ENCODE measurements at places on chromosomes 3 and 15.

GRCh38 chr3:25424614-25425013, 3.4 kb upstream of the RARB start:
- DNase-seq = no peak

DNA sequence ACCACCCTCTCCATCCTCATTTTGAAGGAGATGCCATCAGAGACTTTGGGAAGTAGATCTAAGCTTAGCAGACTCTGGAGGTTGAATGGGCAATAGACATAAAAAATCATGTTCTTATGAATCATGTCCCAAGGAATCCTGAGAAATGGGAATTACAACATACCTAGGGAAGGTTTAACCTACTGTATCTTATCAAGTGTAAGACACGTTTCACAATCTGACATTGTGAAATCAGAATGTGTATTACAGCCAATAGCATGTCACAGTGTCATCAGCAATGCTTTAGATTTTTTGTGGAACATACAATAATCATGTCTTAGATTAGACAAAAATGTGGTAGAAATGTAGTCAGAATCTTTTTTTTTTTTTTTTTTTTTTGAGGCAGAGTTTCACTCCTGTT, 332.4 kb upstream of the TLE3 start:
- DNase-seq = no peak

DNA sequence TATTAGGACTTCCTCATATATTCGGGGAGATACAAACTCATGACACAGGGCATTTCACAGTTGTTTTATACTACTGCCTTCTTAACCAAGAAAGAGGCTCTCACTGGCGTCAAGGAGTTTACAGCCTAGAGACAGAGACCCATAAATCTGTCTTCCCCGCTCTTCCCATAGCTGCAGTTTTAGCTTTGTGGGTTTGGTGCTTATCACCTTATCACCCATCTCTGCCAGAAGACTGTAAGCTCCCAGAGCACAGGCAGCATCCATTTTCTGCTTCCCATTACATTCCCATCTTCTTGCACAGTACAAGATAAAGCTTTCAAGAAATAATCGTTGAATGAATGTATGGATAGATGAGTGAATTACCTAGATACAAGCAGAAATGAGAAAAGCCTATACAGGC, 144.3 kb downstream of the TNIK start:
- DNase-seq = no peak

DNA sequence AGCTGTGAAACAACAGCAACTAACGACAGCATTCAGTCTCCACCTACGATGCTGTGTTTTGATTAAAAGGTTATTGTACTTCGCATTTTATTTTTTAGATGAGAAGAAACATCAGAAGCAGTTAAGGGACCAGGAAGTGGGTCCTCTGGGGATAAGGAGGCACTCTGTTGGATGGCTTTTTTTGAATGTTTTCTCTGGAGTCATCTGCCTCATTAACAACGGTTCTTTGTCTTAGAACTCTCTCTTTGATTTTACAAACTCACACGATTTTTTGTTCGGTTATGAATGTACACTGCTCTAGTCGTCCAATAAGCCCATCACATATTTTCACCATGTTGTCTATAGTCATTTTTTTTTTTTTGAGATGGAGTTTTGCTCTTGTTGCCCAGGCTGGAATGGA, 36.0 kb upstream of the ARPIN start:
- DNase-seq = no peak

GRCh38 chr3:26592451-26592850, 30.1 kb upstream of the LRRC3B start:
- no peak for DNase-seq

- DNase-seq = no peak
These were observed 19.6 kb downstream of the SEMA7A start for GRCh38 chr15:74414081-74414580.

GRCh38 chr3:111668326-111668725, 73.2 kb upstream of the ZBED2 start:
- DNase-seq = no peak

- no peak for DNase-seq
These were observed 200.7 kb downstream of the KCNH8 start for GRCh38 chr3:19348941-19349564.

DNA sequence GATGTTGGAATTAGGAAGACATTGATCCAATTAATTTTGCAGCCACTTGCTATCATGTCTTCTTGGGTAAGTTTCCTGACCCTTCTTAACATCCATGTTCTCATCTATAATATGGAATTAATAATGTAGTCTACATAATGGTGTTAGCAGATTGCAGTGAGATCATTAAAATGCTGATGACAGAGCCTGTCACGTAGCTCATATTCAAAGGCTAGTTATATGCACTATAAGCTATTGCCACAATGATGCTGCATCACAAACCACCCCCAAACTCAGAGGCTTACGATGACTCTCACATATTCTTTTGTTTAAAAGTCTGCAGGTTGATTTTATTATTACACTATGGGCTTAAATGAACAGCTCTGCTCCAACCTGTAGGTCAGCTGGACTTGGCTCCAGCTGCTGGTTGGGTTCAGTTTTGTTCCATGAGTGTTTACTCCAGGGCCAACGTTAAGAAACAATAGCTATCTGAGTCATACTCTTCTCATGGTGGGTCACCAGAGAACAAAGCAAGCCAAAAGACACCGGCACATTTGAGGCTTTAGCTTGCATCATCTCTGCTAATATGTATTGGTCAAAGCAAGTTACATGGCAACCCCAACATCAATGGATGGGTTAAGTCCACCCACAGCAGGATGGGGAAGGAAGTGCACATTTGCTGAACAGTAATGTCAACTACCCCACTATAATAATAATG, 250.0 kb upstream of the SLCO3A1 start:
- DNase-seq = no peak

DNA sequence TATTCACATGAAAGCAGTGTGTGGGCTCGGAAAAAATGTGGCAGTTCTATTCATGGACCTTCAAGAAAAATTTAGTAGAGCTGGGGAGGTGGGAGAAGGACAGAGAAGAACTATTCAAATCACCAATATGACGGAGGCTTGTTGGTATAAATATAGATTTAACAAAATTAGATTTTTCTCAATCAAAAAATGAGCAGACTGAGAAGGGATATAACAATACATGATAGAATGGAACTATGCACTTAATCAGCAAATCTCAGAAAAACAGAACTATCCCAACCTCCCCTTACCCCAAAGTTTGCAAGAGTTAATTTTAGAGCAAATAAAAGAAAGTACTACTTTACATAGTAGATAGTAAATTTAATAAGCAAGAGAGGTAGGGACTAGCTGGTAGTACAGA, 194.6 kb upstream of the BCL6 start:
- DNase-seq = no peak

DNA sequence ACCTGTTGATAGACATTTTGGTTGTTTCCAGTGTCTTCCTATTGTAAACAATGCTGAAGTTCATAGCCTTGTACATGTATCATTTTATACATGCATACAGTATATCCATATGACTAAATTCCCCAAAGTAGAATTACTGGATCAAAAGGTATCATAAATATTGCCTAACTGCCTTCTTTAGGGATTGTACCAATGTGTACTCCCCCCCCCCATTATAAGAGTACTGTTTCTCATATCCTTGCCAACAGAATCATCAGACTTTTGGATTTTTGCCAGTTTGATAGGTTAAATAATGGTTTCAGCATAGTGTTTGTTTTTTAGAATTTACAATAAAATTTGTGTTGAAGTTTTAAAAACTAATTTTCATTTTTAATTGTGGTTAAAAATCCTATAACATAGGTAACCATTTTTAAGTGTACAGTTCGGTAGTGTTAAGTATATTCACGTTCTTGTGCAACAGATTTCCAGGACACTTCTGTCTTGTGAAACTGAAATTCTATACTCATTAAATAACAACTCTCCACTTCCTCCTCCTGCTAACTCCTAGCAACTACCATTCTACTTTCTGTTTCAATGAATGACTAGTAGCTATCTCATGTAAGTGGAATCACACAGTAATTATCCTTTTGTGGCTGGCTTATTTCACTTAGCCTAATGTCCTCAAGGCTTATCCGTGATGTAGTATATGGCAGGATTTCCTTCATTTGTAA, 30.8 kb upstream of the MAP3K13 start:
- DNase-seq = no peak

DNA sequence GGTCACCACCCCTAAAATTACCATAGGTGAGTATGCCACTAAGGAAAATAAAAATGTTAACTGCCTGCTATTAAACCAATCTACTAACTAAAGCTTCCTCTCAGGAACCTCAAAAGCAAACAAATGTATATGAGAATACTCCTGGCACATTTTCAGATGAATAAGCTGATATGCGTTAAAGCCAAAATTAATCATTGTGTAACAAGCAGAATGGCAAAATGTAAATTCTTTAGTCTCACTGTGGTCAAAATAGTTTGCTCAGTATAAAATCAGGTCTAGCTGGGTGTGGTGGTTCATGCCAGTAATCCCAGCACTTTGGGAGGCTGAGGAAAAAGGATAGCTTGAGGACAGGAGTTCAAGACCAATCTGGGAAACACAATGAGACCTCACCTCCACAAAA, 53.6 kb downstream of the SUMF1 start:
- DNase-seq = no peak

DNA sequence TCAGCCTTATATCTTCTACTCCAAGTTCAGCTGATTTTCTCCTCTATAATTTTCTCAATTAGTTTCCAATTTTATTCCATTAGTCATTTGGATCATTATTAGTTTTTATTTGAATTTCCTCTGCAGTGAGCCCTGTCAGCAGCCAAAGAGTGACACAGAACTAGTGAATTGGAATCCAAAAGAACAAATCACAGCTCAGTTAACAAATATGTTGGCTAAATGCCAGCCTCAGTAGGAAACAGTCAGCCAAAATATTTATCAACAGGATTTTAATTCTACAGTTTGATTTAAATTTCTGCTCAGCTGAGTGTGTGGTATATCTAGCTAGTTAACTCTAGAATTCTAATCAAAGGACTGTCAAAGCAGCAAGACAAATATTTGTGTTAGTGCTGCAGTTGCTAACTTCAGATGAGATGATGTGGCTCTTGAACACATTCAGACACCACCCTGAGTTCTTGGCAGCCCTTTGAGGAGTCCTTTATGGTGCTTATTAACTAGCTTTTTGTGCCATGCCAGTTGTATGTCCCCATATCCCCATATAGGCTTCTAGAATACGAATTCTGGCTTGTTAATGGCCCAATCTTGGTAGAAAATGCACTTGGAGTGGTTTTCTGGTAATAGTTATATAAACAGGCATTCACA, 194.5 kb downstream of the CPNE4 start:
- no peak for DNase-seq

DNA sequence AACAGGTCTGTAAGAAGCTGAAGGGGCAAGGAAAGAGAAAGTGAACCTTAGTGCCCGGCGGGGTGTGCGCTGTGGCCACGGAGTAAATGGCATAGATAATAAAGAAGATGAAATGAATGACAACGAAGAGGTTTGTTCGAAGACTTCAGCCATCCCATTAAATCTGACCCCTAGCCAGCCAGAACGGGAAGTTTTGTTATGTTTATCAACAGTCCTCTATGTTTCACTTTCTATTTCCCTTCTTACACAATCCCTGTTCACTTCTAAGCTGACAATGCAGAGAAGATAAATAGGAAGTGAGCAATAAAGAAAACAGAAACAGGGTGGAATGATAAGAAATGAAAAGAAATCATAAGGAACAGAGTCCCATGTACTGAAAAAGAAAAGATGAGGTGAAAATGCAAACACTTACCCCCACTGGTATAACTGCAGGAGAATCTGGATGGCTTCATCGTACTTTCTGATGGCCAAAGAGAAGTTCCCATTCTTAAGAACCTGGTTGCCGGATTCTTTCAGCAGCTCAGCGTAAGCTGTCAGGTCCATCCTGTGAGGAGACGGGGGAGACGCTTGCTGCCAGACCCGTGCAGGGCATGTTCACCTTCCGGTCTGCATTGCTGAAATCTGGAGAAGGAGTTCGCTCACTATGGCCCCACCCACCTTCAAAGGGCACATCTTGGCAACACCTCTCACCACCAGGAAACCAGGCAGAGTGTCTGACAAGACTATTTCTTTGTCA, 36.8 kb downstream of the TRANK1 start:
- DNase-seq = peak; percentile 72

DNA sequence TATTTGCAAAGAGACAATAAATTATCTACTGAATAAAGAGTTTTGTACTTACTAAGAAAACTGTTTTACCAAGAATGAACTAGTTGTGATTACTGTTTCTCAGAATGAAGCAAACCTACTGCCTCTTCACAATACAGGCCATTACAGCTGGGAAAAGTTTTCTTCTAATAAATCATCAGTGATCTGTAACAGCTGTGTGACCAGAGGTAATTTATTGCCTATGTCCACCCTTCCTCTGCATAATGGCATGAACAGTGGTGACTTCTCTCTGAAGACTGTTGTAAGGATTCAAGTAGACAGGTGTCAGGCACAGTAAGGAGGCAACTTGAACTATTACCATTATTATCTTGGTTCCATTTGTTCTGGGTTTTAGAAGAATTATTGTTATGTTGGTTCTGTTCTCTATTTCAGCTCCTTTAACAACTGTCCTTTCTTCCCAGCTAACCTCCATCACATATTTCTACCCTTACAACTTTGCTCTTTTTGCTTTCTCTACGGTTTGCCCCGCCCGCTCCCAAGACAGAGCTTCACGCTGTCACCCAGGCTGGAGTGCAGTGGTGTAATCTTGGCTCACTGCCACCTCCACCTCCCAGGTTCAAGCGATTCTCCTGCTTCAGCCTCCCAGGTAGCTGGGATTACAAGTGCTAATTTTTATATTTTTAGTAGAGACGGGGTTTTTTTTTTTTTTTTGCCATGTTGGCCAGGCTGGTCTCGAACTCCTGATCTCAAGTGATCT, 51.5 kb downstream of the PRKAR2A start:
- no peak for DNase-seq

- no peak for DNase-seq
These were observed 31.1 kb downstream of the SLCO3A1 start for GRCh38 chr15:91884606-91885005.

GRCh38 chr15:52161406-52161966, 29.7 kb downstream of the GNB5 start:
- peak; percentile 42 for DNase-seq

- no peak for DNase-seq
These were observed 156.6 kb downstream of the NR1D2 start for GRCh38 chr3:24101676-24102168.

GRCh38 chr3:47113669-47114365, 50.1 kb downstream of the SETD2 start:
- DNase-seq = no peak

DNA sequence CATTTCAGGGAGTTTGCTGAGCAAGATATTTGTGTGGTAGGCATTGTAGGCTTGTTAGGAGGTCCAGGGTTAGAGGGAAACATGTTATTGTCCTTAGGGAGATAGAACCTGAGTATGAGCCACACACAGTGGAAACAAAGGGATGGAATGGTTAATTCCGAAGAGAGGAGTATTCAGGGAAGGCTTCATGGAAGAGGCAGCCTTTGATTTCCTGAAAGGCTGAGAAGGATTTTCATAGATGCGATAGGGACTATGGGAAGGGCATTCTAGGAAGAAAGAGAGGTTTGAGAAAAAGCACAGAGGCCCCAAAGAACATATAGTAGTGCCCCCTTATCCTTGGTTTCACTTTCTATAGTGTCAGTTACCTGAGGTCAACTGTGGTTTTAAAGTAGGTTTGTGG, 81.7 kb downstream of the RAB11A start:
- no peak for DNase-seq

GRCh38 chr3:137761099-137761562, 3.0 kb upstream of the SOX14 start:
- DNase-seq = no peak

- peak; percentile 35 for DNase-seq
These were observed 4.9 kb downstream of the CHDH start for GRCh38 chr3:53841296-53841695.
